ENCODE measurements at places on chromosomes 5 and 9. TPM values are rescaled to one million over a fixed set of nuclear protein-coding genes. Genes with fewer than 3 reads are reported as not detected.

The C9 gene
- not detected for total RNA-seq

The SEMA4D gene
- total RNA-seq: 1.3 TPM

The FER gene
- 13.7 TPM for total RNA-seq

The RORB gene
- not detected for total RNA-seq

The ACTBL2 gene
- not detected for total RNA-seq

The INIP gene
- total RNA-seq: 18.3 TPM

The PCDHGA2 gene
- total RNA-seq: 0.79 TPM

The TAF1L gene
- not detected for total RNA-seq

The PRLR gene
- not detected for total RNA-seq

The PTPN3 gene
- under 0.01 TPM for total RNA-seq

The PLAC8L1 gene
- not detected for total RNA-seq

The LCN15 gene
- 1.6 TPM for total RNA-seq

The MAMDC4 gene
- total RNA-seq: 1.9 TPM

The SPEF2 gene
- total RNA-seq: 0.34 TPM

The TMEM215 gene
- total RNA-seq: not detected

The PFN3 gene
- not detected for total RNA-seq

The IRX1 gene
- total RNA-seq: not detected

The APBB3 gene
- 4.9 TPM for total RNA-seq

The GPR150 gene
- total RNA-seq: 1.9 TPM

The LCN9 gene
- total RNA-seq: not detected

The LRRC19 gene
- not detected for total RNA-seq

The JAKMIP2 gene
- not detected for total RNA-seq

The SLCO4C1 gene
- not detected for total RNA-seq

The PCDHGB4 gene
- 4.2 TPM for total RNA-seq

The SLC34A3 gene
- total RNA-seq: not detected

The IL5 gene
- total RNA-seq: not detected

The MARCOL gene
- not detected for total RNA-seq

The CCIN gene
- 0.60 TPM for total RNA-seq

The NSA2 gene
- 101 TPM for total RNA-seq

The JAK2 gene
- 6.0 TPM for total RNA-seq

The PCDHB5 gene
- 0.47 TPM for total RNA-seq

The CDKN2B-AS1 gene
- total RNA-seq: 1.1 TPM

The UGT3A2 gene
- total RNA-seq: not detected

The PSD2 gene
- not detected for total RNA-seq

The GABRG2 gene
- not detected for total RNA-seq

The SLC6A3 gene
- not detected for total RNA-seq

The KCTD16 gene
- total RNA-seq: 0.05 TPM

The GADD45G gene
- 0.33 TPM for total RNA-seq

The FSTL4 gene
- not detected for total RNA-seq

The ANKRD34B gene
- total RNA-seq: not detected

The SMIM33 gene
- total RNA-seq: not detected

The GRK6 gene
- total RNA-seq: 47.7 TPM

The ORM1 gene
- total RNA-seq: not detected

The MAMDC2 gene
- 4.9 TPM for total RNA-seq

The ADGRV1 gene
- total RNA-seq: not detected

The IFT74 gene
- total RNA-seq: 10.2 TPM
